ENCODE measurements at places on chromosomes 16 and 17.
A peak's percentile ranks its signal among the peaks of the same experiment; 100 is the strongest.

DNA sequence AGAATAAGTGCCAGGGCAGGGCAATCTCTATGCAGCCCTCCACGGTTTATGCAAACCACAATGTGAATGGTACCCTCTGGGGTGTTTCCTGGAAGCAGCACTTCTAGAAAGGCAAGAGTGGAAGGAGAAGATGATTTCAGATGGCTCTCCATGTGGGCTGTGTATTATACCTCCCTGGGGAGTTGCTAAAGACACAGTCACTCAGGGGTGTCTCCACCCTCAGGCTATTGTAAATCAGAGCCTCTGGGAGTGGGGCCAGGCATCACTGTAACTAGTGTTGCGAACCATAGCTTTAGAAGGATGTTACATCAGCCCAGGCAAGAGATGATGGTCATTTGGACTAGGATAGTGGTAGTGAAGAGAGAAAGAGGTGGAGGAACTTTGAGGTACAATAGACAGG is 83.3 kb upstream of the ZKSCAN2 start:
- H3K4me3 ChIP-seq: no peak overlapping the region
- H3K27ac ChIP-seq: no peak overlapping the region
- H3K36me3 ChIP-seq: peaks cover 3% of the 10 kb centered on the region
- no peak for DNase-seq
- H3K27me3 ChIP-seq: peaks cover 28% of the 10 kb centered on the region
- no peaks in the 10 kb centered on the region for H3K4me1 ChIP-seq

GRCh38 chr17:65947831-65948230 is 244.1 kb downstream of the CEP112 start:
- H3K36me3 ChIP-seq: no peaks in the 10 kb centered on the region
- no peak overlapping the region for H3K4me3 ChIP-seq
- H3K4me1 ChIP-seq: no peaks in the 10 kb centered on the region
- DNase-seq: no peak
- H3K27me3 ChIP-seq: no peaks in the 10 kb centered on the region

- peaks cover 3% of the 10 kb centered on the region for H3K36me3 ChIP-seq
- H3K4me3 ChIP-seq: no peak overlapping the region
- peaks cover 67% of the 10 kb centered on the region for H3K27me3 ChIP-seq
- no peak for DNase-seq
- H3K4me1 ChIP-seq: no peaks in the 10 kb centered on the region
Observed at GRCh38 chr17:79623786-79624717, 13.2 kb upstream of the RBFOX3 start.

DNA sequence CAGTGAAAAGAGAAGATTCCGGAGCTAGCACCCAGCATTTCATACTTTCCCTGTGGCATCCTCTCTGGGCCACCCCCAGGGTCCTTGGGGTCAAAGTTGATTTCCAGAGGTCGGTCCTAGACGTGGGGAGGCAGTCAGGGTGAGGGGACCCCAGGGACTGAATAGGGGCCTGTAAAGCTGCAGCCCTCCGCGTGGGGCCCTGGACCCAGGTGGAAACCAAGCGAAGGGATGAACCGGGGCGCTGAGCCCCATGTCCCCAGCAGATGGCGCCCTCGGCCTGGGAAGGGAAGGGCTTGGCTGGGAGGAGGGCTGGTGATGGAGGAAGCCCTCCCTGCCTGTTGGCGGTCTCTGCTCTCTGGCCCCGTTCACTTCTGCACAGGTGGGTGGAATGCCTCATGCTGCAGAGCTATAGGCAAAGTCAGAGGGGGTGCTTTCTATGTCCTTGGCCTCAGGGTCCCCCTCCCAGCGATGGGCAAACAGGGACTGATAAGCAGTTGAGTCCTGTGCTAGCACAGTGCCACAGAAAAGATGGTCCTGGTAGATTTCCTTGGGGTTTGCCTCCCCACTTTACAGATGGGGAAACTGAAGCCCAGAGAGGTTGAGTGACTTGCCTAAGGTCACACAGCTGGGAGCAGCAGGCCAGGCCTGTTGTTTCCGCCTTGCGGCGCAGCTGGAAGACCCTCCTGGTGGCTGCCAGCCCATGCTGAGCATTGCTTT is 163.4 kb upstream of the CIBAR2 start:
- no peak overlapping the region for H3K4me3 ChIP-seq
- H3K36me3 ChIP-seq: peaks cover 3% of the 10 kb centered on the region
- peaks cover 40% of the 10 kb centered on the region for H3K27me3 ChIP-seq
- H3K4me1 ChIP-seq: no peaks in the 10 kb centered on the region
- DNase-seq: peak; percentile 59
